ENCODE measurements at places on chromosomes 6 and 20.

DNA sequence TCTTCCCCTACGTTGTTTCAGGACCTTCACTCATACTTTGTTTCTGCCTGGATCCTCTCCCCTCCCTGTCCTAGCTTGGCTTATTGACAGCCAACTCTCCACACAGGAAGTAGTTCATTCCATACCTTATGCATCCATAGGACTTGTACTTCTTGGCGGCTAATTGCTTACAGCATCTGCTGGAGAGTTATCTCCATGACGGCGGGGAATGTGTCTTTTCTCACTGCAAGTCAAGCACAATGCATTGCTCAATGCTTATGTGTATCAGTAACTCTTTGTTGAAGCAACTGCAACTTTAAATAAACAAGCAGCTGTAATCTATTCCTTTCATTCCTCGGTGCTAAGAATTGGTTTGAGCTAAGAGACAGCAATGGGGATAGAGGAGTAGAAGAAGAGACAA, 551.3 kb upstream of the EPHA7 start:
- DNase-seq, result no peak

- DNase-seq, result no peak
Measured at GRCh38 chr6:148557796-148558321, 189.0 kb upstream of the UST start.

DNA sequence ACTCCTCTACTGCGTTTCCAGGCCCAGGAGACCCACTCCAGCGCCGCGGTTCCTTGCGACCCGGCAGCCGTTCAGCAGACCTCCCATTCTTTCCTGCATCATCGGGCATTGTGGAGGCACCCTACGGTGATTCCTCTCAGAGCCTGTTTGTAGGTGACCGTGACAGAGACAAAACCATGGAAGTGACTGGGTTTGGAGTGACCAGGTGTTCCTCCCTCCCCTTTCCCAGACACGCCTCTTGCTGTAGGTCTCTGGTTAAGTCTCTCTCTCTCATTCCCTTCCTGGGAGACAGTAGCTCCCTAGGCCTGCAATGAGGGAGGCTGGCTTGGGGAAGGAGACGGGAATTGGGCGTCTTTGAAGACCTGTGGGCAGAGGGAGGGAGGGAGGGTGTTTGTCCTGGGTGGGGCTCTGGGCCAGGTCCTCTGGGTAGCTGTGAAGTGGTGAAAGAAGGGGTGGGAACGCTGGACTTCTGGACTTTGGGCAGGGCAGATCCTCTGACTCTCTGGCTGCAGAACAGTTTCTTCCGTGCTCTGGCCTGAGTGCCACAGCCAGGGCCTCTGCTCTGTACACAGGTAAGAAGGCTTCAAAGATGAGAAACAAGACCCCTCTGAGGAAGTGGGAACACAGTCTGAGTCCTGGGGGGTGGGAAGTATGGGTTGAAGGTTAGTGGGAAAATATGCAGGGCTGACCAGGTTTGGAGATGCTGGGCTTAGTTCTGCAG, 763 bp downstream of the KLC4 start:
- DNase-seq, result no peak

- DNase-seq, result no peak
Measured at GRCh38 chr20:652615-653109, 338 bp downstream of the SRXN1 start.

DNA sequence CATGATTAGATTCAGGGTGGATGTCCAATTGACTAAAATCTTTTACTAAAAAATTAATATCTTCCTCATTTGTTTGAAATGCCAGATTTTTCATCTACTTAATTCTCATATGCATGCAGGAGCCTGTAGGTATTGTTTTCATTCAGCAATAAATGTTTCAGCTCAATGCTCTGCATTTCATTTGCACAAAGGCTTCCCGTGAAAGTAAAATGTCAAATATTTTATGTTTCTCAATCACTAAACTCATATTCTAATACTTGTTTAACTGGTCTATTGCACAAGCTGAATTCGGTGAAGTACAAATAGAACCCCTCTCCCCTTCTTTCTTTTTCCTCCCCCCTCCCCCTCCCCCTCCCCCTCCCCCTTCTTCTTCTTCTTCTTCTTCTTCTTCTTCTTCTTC, 175.9 kb downstream of the MCHR2 start:
- no peak for DNase-seq

DNA sequence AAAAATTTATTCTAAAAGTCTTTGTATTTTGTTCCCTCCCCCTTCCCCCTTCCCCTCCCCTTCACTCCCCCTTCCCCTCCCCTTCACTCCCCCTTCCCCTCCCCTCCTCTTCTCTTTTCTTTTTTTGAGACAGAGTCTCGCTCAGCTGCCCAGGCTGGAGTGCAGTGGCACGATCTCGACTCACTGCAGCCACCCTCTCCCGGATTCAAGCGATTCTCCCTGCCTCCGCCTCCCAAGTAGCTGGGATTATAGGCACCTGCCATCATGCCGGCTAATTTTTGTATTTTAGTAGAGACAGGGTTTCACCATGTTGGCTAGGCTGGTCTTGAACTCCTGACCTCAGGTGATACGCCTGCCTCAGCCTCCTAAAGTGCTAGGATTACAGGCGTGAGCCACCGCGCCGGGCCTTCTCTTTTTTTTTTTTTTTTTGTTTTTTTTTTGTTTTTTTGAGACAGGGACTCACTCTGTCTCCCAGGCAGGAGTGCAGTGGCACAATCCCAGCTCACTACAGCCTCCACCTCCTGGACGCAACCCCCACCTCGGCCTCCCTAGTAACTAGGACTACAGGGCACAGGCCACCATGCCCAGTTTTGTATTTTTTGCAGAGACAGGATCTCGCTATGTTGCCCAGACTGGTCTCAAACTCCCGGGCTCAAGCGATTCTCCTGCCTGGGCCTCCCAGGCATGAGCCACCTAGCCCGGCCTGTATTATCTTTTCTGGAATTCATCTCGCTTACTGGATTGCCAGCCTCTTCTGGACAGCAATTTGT, 1.1 kb upstream of the AFG1L start:
- no peak for DNase-seq

- no peak for DNase-seq
Measured at GRCh38 chr6:167448378-167448777, 123.5 kb downstream of the TTLL2 start.

- peak; percentile 52 for DNase-seq
Measured at GRCh38 chr20:45095805-45096238, 5.1 kb downstream of the KCNS1 start.
